ENCODE measurements at places on chromosomes 3 and 15.
A peak's percentile ranks its signal among the peaks of the same experiment; 100 is the strongest.

DNA sequence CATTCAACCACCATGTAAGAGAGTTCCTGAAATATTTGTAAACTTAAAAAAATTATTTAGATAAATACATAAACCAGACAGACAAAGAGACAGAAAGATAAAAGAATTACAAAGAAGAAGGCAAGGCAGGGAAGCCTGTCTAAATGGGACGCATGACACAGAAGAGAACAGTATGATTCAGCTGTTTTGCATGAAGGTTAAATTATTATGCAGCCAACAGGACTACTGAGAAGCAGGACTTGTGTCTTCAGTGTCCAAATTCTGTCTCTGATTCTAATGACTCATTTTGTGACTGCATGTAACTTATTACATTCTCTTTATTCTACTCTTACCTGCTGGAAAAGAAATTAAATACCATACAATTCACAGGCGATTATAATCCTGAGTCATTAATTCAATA, 340.4 kb upstream of the KCNMB2 start:
- DNase-seq, result no peak

DNA sequence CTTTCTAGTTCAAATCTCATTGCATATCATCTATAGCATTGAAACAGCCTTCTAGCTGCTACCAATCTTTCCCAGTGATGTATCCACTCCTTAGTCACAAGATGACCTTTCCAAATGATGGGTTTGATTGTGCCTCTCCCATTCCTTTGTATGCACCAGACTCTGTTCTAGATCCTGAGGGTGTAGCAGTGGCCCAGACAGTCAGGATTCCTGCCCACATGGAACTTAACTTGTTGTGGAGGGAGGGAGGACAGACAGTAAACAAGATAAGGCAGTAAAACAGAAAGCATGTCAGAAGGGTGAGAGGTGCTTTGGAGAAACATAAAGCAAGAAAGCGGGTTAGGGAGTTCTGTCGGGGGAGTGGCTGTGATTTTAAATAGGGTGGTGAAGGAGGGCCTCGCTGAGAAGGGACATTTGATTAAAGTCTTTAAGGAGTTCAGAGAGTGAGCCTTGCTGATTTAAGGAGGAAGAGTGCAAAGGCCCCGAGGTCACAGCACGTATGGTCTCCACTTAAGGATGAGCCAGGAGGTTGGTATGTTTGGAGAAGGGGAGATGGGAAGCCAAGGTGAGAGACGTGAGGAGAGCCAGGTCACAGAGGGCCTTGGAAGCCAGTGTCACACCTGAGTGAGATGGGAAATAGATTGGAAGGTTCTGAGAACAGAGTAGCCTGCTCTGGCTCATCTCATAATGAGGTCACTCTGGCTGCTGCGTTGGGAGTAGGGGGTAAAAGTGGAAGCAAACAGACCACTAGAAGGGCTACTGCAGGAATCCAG, 38.3 kb downstream of the FAM43A start:
- no peak for DNase-seq

GRCh38 chr3:185328324-185329004, 34.5 kb upstream of the MAP3K13 start:
- no peak for DNase-seq

- no peak for DNase-seq
These were observed 72.6 kb downstream of the REC114 start for GRCh38 chr15:73515527-73515926.

DNA sequence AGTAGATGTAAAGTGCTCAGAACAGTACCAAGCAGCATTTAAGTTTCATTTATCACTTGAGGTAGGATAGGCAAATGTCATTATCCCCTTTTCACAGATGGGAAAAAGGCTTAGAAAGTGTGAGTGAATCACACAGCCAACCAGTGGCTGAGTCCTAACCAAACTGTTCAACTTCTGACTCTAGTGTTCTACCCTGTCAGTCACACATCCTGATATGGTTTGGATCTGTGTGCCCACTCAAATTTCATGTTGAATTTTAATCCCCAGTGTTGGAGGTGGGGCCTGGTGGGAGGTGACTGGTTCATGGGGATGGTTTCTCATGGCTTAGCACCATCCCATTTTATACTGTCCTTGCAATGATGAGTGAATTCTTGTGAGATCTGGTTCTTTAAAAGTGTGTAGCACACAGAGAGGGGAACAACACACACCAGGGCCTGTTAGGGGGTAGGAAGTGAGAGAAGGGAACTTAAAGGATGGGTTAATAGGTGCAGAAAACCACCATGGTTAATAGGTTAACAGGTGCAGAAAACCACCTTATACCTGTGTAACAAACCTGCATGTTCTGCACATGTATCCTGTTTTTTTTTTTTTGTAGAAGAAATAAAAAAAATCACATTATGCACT, 304.7 kb downstream of the SUCLG2 start:
- no peak for DNase-seq

- DNase-seq, result no peak
These were observed 106.5 kb upstream of the GALNT15 start for GRCh38 chr3:16067837-16068471.

DNA sequence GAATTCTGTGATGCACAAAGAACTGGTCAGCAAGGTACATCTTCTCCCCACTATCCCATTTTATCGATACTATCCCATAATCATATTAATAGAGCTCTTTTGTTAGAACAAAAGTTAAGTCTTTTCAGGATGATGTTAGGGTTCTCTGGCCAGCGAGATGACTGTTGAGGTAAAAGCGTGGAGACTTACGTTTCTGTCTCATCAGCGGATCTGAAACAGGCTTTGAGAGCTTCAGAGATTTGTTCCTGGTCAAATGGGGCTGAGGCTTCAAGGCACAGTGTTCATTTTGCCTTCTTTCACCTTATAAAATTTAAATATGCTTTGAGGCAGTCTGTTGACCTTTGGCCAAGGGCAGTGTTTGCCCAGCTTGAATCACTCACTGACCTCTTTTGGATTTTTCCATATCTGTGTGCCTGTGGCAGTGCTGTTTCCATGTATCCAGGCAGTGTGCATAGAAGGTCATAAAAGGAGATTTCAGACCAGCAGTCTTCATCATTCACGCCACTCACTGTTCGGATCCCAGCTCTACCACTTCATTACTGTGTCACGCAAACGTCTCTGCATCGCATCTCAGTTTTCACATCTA, 3.1 kb downstream of the ADAMTSL3 start:
- DNase-seq, result no peak

DNA sequence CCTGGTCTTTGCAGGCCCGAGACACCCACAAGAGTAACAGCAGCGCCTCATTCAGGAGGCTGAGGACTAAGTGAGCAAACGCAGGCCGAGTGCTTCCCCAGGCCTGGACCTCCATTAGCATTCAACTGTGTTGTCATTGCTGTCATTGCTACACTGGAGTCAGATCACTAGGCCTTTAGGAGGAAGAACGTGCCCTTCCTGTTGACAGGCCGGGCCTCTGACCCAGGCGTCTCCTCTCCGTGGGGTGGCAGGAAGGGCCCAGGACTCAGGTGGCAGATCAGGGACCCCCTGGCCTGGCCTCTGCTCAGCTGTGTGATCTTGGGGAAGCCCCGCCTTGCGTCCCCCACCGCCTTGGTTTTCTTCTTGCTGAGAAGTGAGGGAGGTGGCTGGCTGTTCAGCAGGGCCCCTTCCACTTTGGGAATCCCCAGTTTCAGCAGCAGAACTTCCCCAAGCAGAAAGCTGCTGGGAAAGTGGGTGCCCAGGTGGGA, 19.1 kb downstream of the ZDHHC19 start:
- peak; percentile 49 for DNase-seq

Measured in activated T-helper 1 cell treated with anti-CD3 and anti-CD28 coated beads, Interleukin-12 subunit alpha, Interleukin-12 subunit beta, Interleukin-2, Interleukin-4 antibody, amounts not matched to agents 30 ng/mL and 10 ng/mL and 1 ng/mL, durations not matched to agents 14 hours and 24 hours and 36 hours (primary cell).